ENCODE measurements at places on chromosomes 3 and 15.

DNA sequence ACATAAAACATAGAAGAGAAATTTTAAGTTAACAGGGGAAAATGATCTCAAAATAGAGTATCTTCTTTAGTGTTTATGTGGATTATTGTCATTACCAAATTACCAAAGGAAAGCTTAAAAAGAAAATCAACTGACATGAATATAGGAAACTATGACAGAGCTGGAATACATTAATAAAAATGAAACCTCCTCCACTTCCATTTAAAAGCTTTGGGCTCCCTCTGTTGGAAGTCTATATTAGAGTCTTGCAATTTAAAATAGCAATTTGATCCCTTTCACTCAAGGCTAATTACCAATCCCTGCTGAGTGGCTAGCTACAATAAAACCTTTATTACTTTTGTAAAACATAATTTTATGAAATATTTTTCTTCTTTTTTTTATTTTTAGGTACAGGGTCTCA is 61.4 kb upstream of the IMPG2 start:
- DNase-seq, result peak; percentile 49

DNA sequence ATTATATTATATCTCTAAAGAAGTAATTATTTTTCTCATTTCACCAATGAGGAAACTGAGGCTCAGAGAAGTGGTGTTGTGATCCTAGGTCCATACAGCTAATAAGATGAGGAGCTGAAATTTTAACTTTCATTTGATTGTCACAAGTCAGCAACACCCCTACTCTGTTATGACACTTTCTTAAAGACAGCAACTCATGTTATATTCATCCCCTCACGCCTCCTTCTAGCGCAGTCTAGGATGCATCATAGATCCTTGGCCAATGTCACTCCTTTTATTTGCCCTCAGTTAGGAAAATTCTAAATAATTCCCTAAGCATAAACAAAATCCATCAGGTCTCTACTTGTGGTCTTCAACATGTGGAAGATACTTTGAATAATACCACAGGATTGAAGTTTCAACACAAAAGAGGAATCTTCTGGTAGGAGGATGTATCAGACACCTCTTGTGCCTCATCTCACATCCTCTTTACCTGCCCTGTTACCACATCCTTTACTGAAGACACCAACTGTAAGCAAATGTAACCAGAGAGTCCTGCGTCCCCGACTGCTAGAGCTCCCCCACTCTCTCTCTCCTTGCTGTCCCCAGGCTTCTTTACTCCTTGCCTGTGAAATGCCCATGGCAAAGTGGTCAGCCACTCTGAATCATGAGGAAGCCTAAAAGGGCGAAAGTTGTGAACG is 53.7 kb downstream of the TRIM42 start:
- DNase-seq, result no peak

DNA sequence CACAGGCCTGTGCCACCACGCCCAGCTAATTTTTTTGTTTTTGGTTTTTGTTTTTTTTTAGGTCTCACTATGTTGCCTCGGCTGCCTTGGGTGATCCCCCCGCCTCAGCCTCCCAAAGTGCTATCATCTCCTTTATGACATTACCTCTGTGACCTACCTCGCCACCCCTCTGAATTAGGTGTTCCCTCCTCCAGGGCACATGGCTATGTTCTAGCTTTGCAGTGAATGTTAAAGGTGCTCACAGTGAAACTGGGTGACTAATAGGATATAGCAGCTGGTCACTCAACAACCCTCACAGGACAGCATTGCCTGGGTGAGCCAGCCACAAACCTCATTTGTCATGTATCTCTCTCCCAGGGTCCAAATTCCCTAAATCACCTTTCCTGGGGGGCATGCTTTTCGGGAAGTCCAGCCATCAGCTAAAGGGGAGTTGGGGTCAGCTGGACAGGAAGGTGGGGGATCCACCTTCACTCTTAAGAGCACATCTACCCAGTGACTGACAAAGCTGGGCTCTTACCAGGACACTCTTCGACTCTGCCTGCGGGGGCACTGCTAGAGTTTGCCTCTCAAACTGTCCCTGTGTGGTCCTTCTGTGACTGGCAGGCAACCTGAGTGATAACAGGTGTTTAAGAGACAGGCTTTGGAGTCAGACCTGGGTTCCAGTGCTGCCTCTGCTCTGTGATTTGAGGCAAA is 1.6 kb upstream of the TTLL3 start:
- peak; percentile 62 for DNase-seq

- DNase-seq, result peak; percentile 66
Observed at GRCh38 chr3:197186887-197187588, 111.4 kb downstream of the DLG1 start.

- no peak for DNase-seq
Observed at GRCh38 chr3:42815826-42816225, 6.6 kb downstream of the ACKR2 start.

- DNase-seq, result peak; percentile 6
Observed at GRCh38 chr3:192422997-192423342, 304.4 kb downstream of the FGF12 start.

- no peak for DNase-seq
Observed at GRCh38 chr15:88069561-88069960, 187.0 kb downstream of the NTRK3 start.

GRCh38 chr15:65360506-65360905 is 17.3 kb downstream of the IGDCC3 start:
- DNase-seq, result no peak

DNA sequence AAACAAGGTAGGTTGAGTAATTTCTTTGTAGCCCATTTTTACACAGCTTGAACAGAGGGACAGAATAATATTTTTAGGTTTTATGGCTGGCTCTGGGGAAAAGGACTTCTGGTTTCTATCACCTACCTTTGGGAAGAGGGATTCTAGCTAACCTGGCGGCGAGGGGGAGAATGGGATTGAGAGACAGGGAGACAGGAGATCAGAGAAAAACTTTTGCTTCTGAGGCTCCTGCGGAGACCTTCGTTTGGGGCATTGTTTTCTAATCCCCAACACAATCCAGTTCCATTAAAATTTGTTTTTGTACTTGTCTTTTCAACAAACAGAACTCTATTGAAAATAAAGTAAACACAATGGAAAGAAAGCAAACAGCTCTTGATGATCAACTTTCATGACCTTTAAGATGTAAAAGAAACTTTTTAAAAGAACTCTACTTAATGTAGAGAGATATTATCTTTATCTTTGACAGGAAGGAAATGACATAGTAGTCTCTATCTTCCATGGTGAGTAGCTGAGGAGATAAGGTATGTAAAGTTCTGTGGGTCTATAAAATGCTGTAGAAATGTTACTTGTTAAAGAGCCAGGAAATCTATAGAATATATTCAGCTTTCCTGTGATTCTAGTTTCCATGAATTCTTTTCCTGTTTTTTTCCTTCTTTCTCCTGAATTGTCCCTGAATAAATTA is 37.0 kb upstream of the P2RY1 start:
- no peak for DNase-seq
